T-cell (primary cell): ENCODE measurements at places on chromosomes 5 and 9. TPM values are rescaled to one million over a fixed set of nuclear protein-coding genes. Genes with fewer than 3 reads are reported as not detected.

Gene TAS2R1
- total RNA-seq: not detected

DNA sequence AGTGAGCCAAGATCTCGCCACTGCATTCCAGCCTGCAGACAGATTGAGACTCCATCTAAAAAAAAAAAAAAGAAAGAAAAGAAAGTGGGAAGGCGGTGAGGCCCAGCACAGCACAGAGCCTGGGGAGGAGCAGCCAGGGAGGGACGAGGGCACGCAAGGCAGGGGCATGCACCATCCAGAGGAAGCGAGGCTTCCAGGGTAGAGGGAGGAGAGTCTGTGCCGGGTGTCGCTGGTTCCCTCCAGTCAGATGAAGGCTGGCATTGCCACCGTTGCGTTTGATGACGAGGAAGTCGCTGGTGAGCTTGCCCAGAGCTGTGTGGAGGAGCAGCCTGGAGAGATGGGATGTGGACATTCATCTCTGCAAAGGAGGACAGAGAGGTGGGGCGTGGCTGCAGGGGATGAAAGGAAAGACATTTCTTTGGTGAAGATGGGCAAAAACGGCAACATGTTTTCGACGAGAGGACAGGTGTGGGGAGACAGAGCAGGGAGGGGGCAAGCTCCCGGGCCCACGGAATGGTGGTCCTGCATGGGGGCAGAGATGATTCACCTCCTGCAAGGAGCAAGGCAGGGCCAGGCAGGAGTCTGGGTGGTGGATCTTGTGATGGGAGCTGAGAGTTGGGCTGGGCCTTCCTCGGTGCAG lies 18.6 kb upstream of the OLFM1 start:
- DNase-seq: no peak

GRCh38 chr5:68405026-68405684 lies 189.6 kb downstream of the PIK3R1 start:
- no peak for DNase-seq

Gene IFNK
- total RNA-seq: not detected

- DNase-seq: no peak
Measured at GRCh38 chr5:115494570-115495289, 49.8 kb downstream of the FEM1C start.

Gene SRA1
- 26.8 TPM for total RNA-seq

Gene CFAP90
- total RNA-seq: not detected

Gene EDIL3
- total RNA-seq: not detected

Gene GLDC
- 0.72 TPM for total RNA-seq

DNA sequence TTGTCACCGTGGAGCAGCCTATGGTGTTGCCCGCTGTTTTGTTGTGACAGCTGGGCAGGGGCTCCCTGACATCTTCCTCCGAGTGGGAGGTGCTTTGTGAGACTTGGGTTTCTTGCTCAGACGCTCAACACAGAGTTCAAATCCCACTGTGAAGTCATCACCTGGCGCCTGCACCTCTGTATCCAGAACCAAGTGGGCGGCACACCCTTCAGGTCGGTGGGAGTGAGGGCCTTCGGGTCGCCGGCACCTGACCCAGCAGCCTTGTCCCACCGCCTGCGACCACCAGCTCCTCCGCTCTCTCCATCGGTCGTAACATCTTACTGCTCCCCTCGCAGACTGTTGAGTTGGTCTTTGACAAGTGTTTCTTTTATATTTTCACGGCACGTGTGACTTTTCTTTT lies 37.6 kb upstream of the EXOC3 start:
- DNase-seq: no peak

GRCh38 chr9:70292253-70292652 lies 33.5 kb downstream of the SMC5 start:
- no peak for DNase-seq

Gene PELO
- total RNA-seq: 13.8 TPM

DNA sequence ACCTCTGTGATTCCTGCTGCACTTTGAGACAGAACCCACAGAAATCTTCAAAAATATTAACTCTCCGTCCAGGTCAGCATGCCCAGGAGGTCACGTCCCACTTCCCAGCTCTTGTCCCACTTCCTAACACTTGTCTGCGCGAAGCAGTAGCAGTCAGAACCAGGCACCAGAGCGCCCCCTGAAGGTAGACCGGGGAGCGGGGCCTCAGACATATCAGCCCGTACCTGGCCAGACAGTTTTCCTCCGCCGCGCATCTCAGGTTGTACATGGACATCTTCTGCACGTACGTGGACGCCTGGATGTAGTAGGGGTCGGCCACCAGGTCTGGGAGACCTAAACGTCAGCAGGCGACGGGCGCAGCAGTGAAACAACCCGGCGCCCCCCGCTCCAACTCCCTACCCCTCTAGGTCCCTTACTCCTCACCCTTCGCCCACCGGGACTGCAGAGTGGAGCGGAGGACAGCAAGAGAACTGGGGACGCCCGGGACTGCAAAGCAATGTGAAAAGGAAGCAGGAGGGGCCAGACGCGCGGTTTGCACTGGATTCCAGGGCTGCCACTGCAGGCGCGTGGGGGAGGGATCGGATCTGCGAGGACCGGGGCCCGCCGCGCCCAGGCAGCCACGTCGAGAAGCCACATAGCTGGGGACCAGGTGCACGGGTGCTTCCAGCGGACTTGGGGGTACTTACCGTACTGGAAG lies 1.2 kb downstream of the LOX start:
- no peak for DNase-seq

DNA sequence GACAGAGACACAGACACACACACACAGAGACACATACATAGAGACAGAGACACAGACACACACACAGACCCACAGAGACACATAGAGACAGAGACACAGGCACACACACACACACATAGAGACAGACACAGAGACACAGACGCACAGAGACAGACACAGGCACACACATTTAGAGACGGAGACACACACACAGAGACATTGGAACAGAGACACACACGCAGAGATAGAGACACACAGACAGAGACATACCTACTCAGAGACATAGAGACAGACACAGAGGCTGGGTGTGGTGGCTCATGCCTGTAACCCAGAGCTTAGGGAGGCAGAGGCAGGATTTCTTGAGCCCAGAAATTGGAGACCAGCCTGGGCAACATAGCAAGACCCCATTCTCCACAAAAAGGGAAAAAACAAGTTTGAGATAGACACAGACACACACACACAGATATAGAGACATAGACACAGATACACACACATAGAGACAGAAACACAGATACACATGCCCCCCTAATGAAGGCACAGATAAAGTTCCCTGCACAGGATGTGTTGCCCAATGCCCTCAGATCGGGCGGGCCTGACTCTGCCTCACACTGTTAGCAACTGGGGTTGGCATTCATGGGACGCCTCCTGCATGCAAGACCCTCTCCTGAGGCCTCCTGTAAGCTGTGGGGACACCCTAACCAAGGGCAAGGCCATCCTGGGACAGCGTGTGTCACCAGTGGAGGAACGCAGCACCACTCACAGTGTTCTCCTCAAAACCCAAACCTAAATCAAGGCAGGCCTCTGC lies 3.3 kb upstream of the RALGDS start:
- DNase-seq: no peak

Gene FBP2
- total RNA-seq: not detected

Gene FAM200C
- 0.76 TPM for total RNA-seq

Gene LCN12
- total RNA-seq: 1.1 TPM

Gene RIOK2
- 31.9 TPM for total RNA-seq

Gene AQP3
- 130 TPM for total RNA-seq

DNA sequence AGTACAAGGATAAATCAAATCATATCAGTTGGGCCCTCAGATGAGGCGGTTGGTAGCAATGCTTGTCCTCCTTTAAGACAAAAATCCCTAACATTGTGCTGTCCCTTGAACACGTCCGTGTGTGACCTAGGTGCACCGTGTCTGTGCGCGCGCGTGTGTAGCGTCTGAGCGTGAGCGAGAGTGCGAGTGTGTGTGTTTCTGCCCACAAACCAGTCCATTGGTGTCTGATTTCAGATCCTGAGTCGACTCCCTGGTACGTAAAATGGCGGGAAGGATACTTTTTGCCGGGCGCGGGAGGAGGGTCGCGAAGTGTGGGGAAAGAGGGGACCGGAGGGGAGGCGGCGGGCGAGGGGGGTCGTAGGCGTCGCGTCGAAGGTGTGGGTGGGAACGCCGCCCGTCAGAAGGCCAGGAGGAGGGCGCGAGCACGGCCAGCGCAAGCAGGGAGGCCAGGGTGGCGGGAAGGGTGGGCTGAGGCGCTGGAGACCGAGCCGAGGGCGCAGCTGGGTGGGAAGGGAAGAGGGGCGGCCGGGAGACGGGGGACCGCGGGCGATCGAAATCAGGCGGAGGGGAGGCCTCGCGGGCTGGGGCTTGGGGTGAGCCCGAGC lies 8.9 kb downstream of the OTP start:
- DNase-seq: no peak

Gene ADAMTSL2
- 0.53 TPM for total RNA-seq

Gene SNCB
- not detected for total RNA-seq

GRCh38 chr9:130946766-130947617 lies 7.9 kb upstream of the FIBCD1 start:
- no peak for DNase-seq

Gene BARHL1
- total RNA-seq: not detected

DNA sequence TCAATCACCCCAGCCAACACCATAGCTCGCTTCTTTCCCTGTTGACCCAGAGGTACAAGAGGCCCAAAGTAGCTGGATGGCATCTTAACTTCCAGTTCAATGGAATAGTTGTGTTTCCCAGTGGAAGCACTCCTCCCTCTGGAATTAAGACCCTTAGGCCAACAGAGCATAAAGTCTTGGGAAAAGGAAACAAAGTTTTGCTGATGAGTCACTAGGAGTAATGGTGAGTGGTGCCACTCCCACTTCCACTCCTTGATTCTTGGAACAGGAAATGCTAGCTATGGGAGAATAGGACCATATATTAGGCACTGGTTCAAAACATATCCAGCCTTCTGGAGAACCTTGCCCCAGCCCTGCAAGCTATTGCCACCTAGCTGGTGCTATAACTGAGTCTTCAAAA lies 44.7 kb upstream of the LMX1B start:
- no peak for DNase-seq

Gene SPATA31E1
- total RNA-seq: not detected

Gene C1QTNF3
- 5.7 TPM for total RNA-seq

Gene GFPT2
- 1.6 TPM for total RNA-seq

- DNase-seq: no peak
Measured at GRCh38 chr9:75190762-75191161, 102.4 kb downstream of the OSTF1 start.

DNA sequence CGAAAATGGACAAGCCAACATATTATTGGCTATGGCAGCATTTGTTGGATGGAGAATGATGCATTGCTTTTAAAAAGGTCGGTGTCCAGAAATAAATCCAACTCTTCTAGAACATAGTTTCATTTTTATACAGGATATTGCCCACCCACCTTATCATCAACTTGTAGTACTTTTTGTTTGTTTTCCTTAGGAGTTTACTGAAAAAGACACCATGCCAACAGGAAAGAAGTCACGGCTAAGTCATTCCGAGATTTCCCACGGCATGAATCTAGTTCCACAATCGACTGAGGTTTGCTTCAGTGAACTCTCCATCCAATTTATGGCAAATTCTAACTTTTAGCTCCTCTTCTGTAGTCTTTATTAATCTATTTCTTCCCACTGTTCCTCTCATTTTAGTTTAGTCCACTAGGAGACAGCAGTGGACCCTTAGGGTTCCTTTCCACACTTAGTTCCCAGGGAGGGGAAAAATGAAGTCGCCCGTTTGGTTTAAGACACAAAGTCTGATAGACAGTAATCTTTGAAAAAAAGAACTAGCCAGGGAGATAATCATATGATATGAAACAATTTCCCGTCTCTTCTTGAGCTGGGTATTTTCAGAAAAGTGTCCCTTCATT lies 237.5 kb downstream of the AP3B1 start:
- no peak for DNase-seq

Gene ANKRD31
- total RNA-seq: 0.79 TPM

Gene SEC24A
- total RNA-seq: 16.1 TPM

Gene ECM2
- not detected for total RNA-seq

Gene GAS1
- 0.32 TPM for total RNA-seq

GRCh38 chr9:84917366-84918070 lies 248.0 kb downstream of the NTRK2 start:
- DNase-seq: no peak

Gene CFAP77
- not detected for total RNA-seq

Gene RETREG1
- 50.3 TPM for total RNA-seq

DNA sequence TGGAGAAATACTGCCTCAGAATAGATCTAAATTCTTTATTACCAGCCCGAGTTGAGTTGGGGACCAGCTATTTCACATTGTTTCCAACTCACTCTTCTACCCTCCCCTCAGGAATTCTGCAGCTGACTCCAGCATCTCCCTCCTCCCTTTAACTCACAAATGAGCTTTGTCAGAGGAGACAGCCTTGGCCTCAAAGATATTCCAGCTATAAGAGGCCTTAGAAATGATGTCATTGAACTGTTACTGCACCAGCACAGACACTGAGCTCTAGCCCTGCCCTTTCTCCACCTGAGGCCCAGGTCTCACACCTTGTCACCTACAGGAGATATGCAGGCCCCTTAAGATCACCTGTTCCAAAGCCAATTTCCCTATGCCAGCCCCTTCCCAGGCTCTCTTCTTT lies 78.4 kb upstream of the ATP10B start:
- DNase-seq: no peak

DNA sequence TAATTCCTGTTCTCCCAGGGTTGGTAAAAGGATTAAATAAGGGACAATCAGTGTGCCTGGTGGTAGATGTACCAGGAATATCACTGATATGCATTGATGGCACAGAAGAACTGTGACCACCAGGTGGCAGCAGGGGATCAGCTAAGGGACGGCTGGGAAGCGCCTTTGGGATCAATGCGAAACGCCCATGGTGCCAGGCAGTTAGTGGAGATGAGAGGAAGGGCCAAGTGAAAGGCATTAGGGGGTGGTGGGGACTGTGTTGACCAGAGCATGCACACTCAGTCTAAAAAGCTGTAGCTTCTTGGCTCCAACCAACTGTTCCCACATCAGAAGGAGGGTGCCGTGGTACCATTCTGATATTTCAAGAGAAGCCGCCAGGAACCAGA lies 55.6 kb downstream of the ARHGEF37 start:
- peak; percentile 66 for DNase-seq

DNA sequence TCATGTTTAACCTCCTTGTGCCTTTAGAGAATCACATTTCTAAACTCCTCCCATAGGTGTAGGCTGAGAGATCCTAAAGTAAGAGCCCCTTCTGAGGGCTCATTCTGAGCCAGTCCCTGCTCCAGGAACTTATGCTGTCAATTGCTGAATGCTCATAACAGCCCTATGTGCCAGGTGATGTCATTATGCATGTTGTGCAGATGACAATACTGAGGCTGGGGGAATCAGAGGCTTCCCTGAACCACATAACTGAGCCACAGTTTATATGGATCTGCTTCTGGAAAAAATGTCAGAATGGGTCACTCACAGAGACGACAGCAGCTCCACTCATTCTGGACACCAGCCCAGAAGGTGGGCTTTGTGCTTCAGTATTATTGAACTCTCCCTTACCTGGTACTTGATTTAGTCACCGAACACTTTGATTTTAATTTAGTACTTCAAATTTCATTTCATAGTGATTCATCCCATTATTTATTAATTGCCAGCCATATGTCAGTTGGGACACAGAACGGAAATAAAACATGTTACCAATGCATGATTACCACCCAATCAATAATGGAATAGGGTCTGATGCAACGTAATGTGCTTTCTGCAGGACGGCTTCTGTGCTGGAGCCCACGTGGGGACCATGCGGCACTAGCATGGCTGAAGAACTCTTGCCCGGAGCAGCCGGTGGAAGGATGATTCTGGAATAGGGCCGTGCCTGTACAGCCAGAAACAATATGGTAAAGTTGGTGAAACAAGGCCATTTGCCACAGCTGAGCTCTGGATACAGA lies 406.3 kb downstream of the IRX1 start:
- no peak for DNase-seq
